T-cell (primary cell): ENCODE measurements at places on chromosomes 1 and 21.

DNA sequence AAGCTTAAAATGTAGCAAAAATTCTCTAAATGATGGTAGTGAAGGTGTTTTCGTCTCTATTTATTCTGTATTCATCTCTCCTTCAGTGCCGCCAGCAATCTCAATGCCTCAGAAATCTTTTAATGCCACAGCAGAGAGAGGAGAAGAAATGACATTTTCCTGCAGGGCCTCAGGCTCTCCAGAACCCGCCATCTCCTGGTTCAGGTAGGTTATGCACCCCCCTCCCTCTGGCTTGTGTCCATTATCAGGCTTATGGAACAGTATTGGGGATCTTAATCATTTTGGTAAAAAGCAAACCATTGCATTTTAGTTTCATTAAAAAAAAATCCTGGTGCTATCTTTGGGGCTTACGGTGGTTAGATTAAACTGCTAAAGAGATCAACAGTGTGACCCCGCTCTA lies 326.1 kb downstream of the NCAM2 start:
- DNase-seq = no peak

- DNase-seq = no peak
Measured at GRCh38 chr1:219990782-219991510, 55.4 kb downstream of the EPRS1 start.

DNA sequence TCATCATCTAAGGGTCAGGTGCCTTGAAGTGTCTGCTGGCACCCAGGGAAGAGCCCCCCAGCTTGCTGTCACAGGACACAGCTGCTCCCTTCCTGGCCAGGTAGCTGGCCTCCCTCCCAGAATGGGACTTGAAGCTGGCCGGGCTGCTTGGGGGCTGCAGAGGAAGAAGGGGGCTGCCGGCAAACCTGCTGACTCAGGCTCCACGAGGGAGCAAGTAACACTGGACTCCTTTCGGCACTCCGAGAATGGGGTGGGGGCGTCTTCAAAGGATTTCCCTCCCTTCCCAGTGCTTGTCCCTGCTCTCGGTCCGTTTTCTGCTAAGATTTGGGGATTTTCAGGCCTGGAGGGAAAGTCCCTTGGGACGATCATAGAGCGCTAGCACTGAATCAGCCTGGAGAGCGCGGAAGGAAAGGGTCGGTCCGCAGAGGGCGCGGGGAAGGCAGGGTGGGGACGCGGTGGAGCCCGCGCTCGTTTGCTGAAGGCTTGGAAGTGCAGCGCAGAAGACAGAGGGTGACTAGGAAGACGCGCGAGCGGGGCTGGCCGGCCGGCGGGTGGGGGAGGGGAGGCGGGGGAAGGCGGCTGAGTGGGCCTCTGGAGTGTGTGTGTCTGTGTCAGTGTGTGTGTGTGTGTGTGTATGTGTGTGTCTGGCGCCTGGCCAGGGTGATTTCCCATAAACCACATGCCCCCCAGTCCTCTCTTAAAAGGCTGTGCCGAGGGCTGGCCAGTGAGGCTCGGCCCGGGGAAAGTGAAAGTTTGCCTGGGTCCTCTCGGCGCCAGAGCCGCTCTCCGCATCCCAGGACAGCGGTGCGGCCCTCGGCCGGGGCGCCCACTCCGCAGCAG lies at the start of gene CSF1:
TSS of gene CSF1 (plus strand) at position 727 of the 840 bp plus-strand sequence. CDS start 175 bp downstream, outside the sequence.
- DNase-seq = peak; percentile 41

DNA sequence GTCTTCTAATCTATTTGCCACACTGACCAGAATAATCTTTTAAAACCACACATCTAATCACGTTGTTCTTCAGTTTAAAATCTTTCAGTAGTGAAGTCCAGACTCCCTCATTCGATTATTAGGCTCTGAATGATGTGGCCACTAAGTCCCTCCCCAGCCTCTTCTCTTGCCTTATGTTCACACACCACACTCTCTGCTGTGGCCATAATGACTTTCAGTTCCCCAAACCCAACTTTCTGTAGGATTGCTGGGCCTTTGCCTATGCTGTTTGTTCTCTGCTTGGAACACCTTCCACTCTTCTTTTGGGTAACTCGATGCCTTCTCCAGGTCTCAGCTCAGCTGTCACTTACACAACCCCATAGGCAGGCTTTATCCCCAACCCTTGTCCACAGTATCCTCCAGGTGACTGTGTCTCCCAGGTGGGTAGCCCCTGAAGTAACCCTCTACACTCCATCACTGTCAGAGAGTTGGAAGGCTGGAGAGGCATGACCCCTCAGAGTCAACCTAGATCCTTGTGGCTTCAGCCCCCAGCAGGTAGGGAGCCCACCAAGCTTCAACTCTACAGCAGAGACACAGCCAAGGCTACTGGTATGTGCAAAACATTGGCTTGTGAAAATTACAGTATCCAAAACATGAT lies 8.4 kb upstream of the SLC37A1 start:
- no peak for DNase-seq

- DNase-seq = no peak
Measured at GRCh38 chr1:3217979-3218679, 149.1 kb downstream of the PRDM16 start.

DNA sequence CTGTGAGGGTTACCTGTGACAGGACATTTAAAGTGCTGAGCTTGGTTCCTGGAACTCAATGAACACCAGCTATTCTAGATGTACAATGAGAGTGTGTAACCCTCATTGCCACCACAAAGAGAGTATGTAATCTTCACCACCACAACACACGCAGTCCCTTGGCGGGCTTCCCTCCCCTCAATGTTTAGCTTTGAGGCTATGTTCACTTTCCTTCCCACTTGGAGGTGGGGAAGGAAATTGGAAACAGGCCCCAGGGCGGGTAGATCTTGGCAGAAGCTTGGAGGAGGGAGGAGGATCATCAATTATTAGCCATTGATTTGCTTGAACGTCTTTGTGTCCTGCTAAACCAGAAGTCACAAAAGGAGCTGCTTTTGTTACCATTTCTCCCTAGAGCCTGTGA lies 8.3 kb upstream of the COL16A1 start:
- DNase-seq = no peak
